ENCODE measurements at places on chromosomes 4 and X.

- DNase-seq, result no peak
Measured at GRCh38 chrX:110218591-110218990, 99.3 kb downstream of the AMMECR1 start.

GRCh38 chr4:137685357-137685756 is 153.1 kb upstream of the PCDH18 start:
- DNase-seq, result no peak

GRCh38 chr4:187558391-187558790 is 437.2 kb upstream of the ZFP42 start:
- DNase-seq, result no peak

DNA sequence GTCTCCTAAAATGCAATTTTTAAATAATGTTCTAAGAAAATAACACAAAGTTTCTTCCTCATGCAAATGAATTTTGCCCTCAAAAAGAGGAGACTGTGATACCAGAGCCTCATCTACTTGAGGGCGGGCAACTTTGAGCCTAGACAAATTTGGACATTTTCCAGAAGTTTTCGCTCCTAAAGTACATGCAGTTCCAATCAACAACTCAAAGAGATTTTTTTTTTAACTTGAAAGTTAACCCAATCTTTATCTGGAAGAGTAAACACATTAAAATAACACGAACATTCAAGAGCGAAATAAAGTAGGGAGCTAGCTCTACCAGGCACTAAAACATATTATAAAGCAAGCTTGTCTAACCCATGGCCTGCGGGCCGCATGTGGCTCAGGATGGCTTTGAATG is 29.4 kb upstream of the FBXW7 start:
- no peak for DNase-seq

DNA sequence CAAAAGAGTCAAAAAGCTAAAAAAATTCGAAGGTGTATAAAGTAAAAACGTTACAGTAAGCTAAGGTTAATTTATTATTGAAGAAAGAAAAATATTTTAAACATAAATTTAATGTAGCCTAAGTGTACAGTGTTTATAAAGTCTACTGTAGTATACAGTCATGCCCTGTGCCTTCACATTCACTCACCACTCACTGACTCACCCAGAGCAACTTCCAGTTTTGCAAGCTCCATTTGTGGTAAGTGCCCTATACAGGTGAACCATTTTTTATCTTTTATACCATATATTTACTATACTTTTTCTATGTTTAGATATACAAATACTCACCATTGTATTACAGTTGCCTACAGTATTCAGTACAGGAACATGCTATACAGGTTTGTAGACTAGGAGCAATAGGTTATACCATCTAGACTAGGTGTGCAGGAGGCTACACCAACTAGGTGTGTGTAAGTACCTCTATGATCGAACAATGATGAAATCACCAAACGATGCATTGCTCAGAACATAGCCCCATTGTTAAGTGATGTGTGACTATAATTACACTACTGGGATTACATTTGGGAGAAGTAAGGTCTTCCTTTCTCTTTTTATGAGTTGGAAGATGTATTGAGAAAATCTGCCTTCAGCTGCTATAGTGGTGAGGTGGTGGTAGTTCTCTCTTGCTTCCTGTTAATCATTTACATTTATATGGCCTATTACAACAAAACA is 27.2 kb downstream of the TMSB4X start:
- no peak for DNase-seq

GRCh38 chr4:56297776-56298175 is 89.5 kb downstream of the AASDH start:
- DNase-seq, result no peak

- DNase-seq, result no peak
Measured at GRCh38 chr4:37967736-37968135, 7.5 kb downstream of the PTTG2 start.

Measured in GM13976 (cell line).